ENCODE measurements at places on chromosomes 4 and X. TPM values are rescaled to one million over a fixed set of nuclear protein-coding genes. Genes with fewer than 3 reads are reported as not detected.

Gene ENAM
- not detected for total RNA-seq

Gene STATH
- not detected for total RNA-seq

Gene CHRDL1
- 38.6 TPM for total RNA-seq

Gene GDPD2
- 3.9 TPM for total RNA-seq

Gene DCAF8L2
- total RNA-seq, result not detected

Gene TBX22
- total RNA-seq, result under 0.01 TPM

Gene GK
- total RNA-seq, result 5.9 TPM

Gene SPANXB1
- not detected for total RNA-seq

Gene CDKL2
- 41.8 TPM for total RNA-seq

Gene TLR3
- 0.74 TPM for total RNA-seq

Data from temporal lobe (tissue), 4 donors.